ENCODE measurements at places on chromosomes 4 and X.

- no peak for DNase-seq
These were observed 28.8 kb downstream of the SH3TC1 start for GRCh38 chr4:8227771-8228318.

GRCh38 chr4:93312299-93312698 is 516.3 kb upstream of the ATOH1 start:
- no peak for DNase-seq

- DNase-seq, result no peak
These were observed 89.7 kb downstream of the BCOR start for GRCh38 chrX:40007756-40008705.

DNA sequence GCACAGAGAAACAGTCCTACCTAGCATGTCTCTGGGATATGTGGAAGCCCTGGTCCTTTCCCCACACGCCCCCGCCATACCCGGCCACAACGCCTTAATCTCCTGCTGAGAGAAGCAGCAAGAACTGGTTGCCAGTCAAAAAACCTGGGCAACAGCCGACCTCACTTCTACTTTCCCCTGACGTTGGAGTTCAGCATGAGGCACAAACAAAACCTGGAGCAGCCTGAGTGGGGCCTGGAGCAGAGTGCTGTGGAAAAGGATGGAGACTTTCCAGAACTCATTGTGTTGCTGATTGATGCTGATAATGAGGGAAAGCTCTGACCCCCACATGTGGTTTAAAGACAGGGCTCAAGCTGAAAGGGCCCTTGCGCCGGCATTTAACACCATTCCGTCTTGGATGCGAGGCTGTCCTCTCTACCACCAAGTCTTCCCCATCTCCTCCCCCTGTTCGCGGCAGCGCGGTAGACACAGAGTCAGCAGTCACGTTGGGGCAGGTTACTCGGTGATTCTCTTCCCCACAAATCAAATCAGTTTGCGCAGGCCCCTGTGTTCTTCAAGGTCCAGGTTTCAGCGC is 666 bp downstream of the CCDC158 start:
- DNase-seq, result no peak

GRCh38 chr4:78214078-78214477 is 157.0 kb downstream of the FRAS1 start:
- no peak for DNase-seq

DNA sequence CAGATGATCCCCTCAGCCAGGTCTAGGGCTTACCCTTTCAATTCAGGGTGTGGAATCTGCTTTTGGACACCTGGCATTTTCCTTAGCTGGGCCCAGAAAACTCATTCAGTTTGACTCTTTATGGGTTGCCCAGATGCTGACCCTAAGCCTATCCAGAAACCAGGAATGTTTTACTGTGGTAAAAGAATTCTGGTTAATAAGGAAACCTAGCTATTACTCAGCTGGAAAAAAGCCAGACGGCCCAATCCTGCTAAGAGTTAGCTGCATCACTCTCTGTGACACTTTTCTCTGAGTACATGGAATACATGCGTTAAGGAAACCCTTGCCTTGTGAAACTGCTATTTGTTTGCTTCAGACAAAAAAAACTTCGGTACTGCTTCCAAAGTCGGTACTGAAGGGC is 28.0 kb downstream of the ING2 start:
- peak; percentile 76 for DNase-seq

GRCh38 chrX:149711545-149712236 is at the start of gene MAGEA11:
Gene MAGEA11 (plus strand): TSS chrX:149712060. CDS start chrX:149713160, 1,100 bp downstream.
- DNase-seq, result no peak

- DNase-seq, result no peak
These were observed 14.5 kb upstream of the LRBA start for GRCh38 chr4:151029537-151029936.

- DNase-seq, result no peak
These were observed 273.3 kb downstream of the SH2D1A start for GRCh38 chrX:124619710-124620109.

DNA sequence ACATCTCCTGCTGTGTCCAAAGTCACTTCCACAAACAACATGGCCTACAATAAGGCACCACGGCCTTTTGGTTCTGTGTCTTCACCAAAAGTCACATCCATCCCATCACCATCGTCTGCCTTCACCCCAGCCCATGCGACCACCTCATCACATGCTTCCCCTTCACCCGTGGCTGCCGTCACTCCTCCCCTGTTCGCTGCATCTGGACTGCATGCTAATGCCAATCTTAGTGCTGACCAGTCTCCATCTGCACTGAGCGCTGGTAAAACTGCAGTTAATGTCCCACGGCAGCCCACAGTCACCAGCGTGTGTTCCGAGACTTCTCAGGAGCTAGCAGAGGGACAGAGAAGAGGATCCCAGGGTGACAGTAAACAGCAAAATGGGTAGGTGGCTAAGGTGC is 123.9 kb downstream of the PDLIM5 start:
- DNase-seq, result peak; percentile 22

- DNase-seq, result no peak
These were observed 32.9 kb downstream of the STIM2 start for GRCh38 chr4:26893491-26893890.

- DNase-seq, result no peak
These were observed 90.0 kb downstream of the KLHL13 start for GRCh38 chrX:118026631-118027030.

DNA sequence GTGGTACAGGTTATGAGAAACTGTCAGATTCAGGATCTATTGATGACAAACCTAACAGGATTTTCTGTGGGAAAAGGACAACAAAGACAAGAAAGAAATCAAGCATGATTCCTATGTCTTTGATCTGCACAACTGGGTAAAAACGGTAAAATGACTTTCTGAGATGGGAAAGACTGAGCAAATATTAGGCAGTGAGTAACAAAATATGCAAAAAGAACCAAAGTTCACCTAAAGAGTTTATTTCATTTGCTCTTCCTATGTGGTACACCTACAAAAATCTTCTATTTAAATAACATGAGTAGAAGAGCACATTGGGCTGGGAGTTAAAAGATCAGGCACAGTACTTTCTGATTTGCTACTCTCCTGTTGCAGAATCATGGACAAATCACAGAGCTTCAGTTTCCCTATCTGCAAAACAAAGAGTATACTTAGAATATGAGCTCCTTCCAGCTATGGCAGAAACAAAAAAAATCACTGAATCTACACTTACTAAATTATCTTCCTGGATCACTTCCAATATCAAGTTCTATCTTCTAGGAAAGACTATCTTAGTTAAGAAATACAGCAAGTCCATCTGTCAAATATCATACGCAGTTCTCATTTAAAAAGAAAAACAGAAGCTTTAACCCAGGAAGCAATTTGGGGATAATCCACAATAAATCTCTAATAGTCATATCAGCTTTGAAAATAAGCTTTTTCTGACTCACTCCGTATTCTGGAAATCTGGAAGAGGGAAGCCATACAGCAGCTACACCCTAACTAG is 37.4 kb downstream of the NFXL1 start:
- DNase-seq, result no peak

DNA sequence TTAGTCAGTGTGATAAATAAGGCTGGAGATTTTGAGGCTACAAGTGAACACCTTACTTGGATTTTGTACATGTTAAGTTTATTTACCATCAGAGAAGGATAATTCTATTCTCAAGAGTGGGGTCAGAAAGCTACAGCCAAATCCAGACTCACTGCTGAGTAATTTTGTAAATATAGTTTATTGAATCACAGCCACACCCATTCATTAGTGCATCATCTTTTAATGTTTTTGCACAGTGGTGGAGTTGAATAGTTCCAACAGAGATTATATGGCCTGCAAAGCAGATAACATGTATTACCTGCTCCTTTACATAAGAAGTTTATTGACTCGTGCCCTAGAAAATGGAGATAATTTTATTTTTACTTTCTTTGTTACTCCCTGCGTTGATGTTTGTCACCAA is 60.4 kb downstream of the PCDH18 start:
- DNase-seq, result no peak

GRCh38 chrX:153818571-153819383 is 11.6 kb downstream of the PDZD4 start:
- DNase-seq, result peak; percentile 45

GRCh38 chr4:139223682-139224317 is 46.8 kb upstream of the ELF2 start:
- peak; percentile 70 for DNase-seq

GRCh38 chr4:143391261-143391660 is 54.6 kb downstream of the GAB1 start:
- no peak for DNase-seq
